IPS DF 19.7 (cell line): ENCODE measurements at places on chromosomes 7 and 10.

DNA sequence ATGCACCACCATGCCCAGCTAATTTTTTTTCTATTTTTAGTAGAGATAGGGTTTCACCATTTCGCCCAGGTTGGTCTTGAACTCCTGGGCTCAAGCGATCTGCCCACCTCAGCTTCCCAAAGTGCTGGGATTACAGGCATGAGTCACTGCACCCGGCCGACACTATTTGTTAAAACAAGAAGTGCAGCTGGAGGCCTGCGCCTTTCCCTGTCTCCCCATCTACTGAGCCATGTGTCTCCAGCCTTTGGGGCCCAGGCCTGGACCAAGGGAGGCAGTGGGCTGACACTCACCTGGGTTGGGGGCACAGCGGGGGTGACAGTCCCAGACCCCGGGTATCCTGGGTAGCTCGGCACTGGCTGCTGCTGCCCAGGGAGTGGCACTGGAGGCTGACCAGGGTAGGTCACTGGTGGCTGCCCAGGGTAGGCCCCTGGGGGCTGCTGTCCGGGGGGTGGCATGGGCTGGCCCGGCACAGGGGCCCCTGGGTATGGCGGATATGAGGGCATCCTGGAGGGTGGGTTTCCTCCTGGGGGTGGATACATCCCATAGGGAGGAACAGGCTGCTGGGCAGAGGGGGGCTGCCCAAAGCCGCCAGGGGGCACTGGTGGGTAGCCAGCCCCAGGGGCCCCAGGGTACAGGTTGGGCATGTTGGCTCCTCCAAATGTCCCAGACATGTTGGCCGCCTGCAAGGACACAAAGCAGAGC, 36.3 kb downstream of the PLAC9 start:
- no peak for DNase-seq

GRCh38 chr7:88202799-88203198, 17.0 kb downstream of the SRI start:
- DNase-seq: no peak

- DNase-seq: no peak
These were observed 20.2 kb upstream of the PPIF start for GRCh38 chr10:79327090-79327457.

GRCh38 chr7:82017334-82017943, 247.6 kb upstream of the HGF start:
- DNase-seq: no peak

GRCh38 chr10:47296156-47296894, 3.7 kb upstream of the GDF10 start:
- no peak for DNase-seq

DNA sequence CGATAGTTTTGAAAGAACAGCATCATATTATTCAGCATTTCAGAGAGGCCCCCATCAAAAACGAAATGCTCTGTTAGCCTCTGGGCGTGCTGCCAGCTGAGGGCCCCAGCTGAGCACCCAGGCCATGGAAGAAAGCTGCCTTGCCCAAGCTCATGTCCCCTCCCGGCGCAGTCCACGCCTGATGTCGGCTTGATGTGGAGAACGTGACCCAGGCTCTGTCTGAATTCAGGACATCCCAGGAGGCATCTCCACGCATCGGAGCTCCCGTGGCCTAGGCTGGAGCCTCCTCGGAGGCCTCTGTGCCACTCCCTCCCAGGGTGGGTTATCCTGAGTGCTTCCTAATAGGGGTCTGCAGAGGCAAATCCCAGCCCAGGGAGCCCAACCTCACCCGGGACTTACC, 218.3 kb upstream of the AKR1E2 start:
- no peak for DNase-seq

DNA sequence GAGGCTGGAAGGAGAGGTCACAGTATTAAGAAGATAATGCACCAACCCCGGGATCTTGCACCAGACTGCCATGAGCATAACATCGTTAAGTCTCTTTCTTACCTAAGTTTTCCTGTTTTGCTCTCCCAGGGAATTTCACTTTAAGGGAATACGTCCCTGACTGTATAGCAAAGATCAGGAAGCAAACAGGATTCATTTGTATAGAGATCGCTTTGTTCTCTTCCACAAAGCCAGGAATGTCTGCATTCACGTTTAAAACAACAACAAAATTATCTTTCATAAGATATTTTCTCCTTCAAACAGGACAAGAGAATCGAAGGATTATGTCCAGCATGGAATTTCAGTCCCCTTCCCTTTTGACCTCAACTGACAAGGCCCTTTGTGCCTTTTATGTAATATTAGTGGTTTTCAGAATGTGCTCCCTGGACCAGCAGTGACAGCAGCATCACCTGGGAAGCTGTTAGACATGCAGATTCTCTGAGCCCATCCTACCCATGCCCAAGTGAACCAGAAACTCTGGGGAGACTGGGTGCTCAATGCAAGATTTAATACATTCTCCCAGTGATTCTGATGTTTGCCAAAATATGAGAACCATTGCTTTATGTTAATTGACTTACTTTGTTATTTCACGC, 286.3 kb downstream of the FGFR2 start:
- DNase-seq: no peak

DNA sequence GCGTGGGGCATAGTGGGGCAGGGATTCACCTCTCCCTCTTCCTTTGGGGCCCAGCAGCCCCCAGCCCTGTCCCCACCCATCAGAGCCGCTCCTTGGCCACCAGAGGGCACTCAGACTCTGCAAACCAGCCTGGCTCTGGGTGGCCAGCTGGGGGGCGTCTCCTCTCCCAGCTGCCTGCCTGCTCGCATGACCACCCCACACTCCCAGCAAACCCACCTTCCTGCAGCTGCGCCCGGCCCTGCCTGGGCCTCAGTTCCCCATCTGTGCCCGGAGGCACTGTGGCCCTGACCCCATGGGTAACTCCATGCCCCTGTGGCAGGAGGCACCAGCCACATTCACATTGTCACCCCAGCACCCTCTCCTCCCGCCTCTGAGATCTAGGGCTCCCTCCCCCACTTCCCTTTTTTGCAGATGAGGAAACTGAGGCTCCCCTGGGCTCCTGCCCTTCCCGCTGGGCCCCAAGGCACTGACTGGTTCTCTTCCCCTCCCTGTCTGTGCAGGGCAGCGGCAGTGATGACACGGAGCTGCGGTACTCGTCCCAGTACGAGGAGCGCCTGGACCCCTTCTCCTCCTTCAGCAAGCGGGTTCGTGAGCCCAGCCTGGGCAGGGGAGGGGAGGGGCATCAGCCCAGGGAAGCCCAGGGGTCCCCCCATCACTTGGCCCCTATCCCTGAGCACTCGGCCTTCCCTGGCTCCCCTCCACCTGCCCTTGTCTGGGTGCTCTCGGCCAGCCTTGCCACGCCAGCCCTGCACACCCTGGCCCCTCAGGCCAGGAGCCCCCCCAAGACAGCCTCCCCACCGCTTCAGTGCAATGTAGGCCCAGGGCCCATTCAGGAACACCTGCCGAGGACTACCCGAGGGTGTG, 6.9 kb upstream of the SH2B2 start:
- DNase-seq: no peak

- DNase-seq: no peak
These were observed 195.8 kb upstream of the MKLN1 start for GRCh38 chr7:131131746-131132431.

GRCh38 chr7:115618676-115619075, 411.9 kb downstream of the TFEC start:
- no peak for DNase-seq

DNA sequence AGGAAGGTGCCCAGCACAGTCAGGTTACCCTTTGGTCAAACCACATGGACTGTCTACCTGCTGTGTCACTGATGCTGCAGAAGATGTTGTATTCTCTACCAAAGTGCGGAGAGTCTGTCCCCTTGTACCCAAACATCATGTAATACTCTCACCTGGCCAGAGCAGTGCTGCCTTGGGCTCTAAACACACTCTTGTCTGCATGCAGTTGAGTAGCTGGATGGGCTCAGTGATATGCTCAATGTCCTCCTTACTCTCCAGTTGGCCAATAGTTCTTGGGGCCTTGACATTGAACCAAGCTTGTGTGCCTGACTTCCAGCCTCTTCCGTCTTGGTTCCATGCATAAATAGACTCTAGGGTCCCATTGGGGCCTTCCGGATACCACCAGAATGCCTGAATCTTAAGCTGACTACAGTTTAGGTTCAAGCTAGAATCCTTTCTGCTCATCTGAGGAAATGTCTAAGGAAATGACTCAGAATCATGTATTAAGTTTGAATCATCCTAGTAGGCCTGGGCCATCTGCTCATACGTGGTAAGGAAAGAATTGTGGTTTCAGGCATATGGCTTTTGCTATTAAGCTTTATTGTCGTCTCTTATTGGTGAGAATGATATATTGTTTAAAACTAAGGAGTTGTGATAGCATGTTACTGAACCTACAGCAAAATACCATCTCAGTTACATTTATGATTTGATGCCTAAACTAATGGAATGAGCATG, 118.0 kb downstream of the OTUD1 start:
- no peak for DNase-seq

- no peak for DNase-seq
These were observed 82.0 kb downstream of the FOXL3 start for GRCh38 chr7:371779-372545.

GRCh38 chr10:110376021-110376766, 71.5 kb upstream of the SMNDC1 start:
- DNase-seq: no peak

GRCh38 chr7:102917436-102918353, 4.9 kb downstream of the LRRC17 start:
- DNase-seq: no peak

DNA sequence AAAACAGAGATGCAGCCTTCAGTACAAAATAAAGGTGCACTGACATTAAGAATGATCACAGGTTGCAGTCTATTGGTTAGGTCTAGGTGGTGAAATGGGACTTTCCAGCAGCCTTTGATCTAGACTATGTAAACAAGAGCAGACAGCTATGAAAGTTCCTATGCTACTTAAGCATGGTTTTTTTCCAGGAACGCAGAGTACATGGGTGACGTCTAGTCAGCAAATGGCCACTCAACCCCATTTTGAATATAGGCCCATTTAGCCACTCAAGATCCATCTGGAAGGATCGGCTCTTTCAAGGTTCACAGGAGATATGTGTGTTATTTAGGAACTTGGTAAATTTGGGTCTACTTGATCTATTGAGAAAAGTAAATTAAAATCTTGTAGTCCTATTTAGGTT, 1424.6 kb upstream of the LRRTM3 start:
- no peak for DNase-seq

DNA sequence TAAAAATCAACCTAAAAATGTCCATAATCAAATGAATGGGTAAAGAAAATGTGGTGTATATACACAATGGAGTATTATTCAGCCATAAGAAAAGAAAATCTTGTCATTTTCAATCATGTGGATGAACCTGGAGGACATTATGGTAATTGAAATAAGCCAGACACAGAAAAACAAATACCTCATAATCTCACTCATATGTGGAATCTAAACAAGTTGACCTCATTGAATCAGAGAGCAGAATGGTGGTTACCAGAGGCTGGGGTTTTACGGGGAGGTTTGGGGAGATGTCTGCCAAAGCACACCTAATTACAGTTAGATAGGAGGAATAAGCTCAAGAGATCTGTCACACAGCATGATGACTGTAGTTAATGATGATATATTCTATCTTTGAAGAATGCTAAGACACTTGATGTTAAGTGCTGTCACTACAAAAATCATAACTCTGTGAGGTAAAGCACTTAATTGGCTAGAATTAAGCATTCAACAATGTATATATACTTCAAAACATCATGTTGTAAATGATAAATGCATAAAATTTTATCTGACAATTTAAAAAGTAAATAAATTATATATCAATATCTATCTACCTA, 39.1 kb upstream of the TNPO3 start:
- DNase-seq: no peak

- no peak for DNase-seq
These were observed 97.8 kb upstream of the COL1A2 start for GRCh38 chr7:94296881-94297280.

DNA sequence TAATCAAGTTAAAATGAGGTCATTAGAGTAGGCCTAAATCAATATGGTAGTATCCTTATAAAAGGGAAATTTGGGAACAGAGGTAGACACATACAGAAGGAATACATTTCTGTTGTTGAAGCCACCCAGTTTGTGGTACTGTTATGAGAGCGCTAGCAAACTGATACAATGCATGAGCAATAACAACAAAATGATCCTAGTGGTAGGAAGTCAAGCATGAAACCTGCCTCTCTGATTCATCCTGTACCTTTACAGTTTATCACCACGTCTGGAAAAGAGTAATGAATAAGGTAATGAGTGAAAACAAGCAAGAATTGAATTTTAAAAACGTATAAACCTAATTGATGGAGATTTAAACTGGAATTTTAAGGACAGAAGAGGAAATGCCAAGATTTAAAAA, 217.2 kb downstream of the PCLO start:
- no peak for DNase-seq

DNA sequence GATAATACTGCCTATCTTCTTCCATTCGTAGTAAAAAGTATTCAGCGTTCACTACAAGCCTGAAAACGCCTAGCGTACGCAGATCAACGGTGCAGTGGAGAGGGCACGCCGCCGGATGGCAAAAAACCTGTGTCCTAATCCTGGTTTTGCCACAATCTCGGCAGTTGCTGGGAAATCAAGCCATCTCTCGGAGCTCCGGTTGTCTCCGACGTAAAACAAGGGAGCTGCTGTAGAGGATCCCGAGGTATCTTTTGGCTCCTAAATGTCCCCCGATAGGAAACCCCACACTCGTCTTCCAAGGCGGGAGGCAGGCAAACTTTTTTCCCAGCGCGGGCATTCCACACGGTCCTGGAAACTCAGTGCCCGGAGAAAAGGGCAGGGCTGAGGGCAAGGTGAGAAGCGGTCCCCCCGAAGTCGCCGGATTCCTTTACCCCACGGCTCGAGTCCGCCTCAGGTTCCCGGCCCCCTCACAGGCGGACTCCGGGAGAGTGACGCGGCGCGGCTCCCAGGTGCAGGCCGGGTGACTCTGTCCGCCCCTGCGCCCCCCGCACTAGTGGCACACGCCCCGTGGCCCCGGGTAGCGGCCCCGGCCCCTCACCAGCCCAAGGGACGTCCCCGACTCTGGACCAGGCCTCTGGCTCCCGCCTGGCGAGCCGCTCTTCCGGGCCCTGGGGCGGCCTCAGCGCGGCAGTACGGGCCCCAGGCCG, 649 bp downstream of the IDE start:
- no peak for DNase-seq

- no peak for DNase-seq
These were observed 315.7 kb downstream of the TNS3 start for GRCh38 chr7:47266131-47266706.

GRCh38 chr10:95415621-95416031, 124.8 kb upstream of the PDLIM1 start:
- DNase-seq: no peak

GRCh38 chr7:118918556-118918955, 694.1 kb downstream of the ANKRD7 start:
- no peak for DNase-seq

DNA sequence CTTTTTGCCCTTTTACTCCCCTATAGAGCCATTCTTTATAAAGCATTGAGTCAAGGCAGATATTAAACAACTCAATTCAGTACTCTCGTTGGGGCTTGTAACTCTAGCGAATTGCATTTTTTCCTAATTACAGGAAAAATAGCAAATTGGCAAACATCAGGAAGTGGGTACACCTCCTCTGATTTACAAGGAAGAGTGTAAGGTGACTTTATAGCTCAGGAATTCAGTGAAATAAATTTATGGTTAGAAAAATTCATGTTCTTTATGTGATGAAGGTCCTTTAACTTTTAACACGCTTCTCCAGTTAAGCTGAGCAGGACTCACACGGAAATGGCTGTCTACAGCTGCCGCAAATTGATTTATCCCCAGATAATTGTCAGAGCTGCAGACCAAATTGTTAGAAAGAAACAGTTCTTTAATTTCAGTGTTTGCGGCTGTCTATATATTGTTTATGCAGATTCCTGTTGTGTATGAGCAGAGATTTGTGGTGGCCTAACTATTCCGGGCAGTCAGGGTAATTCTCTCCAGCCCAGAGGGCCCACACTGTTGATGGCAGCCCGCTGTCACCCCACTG, 151.1 kb upstream of the MKI67 start:
- no peak for DNase-seq

- DNase-seq: no peak
These were observed 78.1 kb downstream of the TPST1 start for GRCh38 chr7:66283003-66283920.
